ENCODE measurements at places on chromosomes 7 and 10. TPM values are rescaled to one million over a fixed set of nuclear protein-coding genes. Genes with fewer than 3 reads are reported as not detected.

- DNase-seq, result peak; percentile 57
Measured at GRCh38 chr7:31192986-31193385, 140.9 kb downstream of the ADCYAP1R1 start.

- peak; percentile 52 for DNase-seq
Measured at GRCh38 chr10:8637640-8638039, 583.2 kb downstream of the GATA3 start.

DNA sequence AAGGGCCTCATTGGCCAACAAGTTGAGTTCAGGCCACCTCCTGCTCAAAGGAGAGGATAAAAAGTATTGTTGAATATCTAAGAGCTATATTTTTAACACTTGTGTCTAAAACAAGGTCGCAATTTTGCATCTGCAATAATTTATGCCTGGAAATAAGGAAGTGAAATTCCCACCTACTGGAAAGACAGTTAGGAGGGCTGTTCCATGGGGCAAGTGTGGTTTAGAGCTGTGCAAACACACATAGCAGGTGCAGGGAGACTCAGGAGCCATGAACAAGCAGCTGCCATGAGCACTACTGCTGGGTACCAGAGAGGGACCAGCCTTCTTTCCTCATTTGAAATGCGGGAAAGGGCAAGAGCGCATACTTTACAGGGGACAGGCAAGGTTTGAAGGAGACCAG, 35.5 kb upstream of the IKZF1 start:
- no peak for DNase-seq

XRCC2 gene
- polyA plus RNA-seq, result 11.2 TPM

DPYSL4 gene
- 18.3 TPM for polyA plus RNA-seq
